ENCODE measurements at places on chromosomes 2 and 18.
A peak's percentile ranks its signal among the peaks of the same experiment; 100 is the strongest.

GRCh38 chr2:85748039-85748734, 5.6 kb upstream of the ATOH8 start:
- DNase-seq = no peak

GRCh38 chr2:240935103-240935876, 29.2 kb downstream of the CROCC2 start:
- DNase-seq = no peak

GRCh38 chr2:83827618-83828017, 631.5 kb downstream of the SUCLG1 start:
- peak; percentile 25 for DNase-seq

DNA sequence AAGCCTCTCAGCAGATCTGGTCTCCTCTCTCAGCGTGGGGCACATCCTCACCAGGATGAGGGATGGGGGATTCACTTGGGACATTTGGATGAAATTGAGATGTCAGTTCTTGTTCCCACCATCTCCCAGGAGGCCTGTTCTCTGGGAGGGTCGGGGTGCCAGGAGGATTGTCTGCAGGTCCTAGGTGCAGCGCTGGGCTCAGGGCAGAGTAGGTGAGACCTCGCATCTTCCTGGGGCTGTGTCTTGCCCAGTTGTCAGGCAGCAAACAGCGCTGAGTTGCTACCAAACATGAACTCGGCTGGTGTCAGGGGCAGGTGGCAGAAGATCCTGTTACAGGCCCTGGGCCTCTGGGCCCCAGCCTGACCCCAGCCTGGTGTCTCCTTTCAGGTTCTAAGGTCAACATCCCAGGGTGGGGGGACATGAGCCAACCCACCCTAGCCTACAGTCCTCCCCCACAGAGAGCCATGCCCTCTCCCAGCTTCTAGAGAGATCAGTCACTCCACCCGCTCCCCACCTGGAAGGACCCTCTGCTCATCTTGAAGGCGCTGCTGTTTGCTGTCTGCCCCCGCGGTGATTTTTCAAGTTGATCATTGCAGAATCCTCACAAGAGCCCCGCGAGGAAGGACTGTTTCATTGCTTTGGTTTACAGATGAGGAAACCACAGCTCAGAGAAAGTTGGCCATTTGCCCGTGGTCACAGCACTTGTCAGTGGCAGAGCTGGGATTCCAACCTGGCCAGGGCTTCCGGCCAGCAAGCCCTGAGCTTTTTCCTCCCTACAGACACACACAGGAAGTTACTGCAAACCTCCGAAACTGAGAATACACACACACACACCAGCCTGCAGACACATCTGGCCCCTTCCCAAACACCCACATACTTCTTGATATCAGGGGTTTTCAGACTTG, 83.9 kb downstream of the STPG4 start:
- DNase-seq = peak; percentile 93

DNA sequence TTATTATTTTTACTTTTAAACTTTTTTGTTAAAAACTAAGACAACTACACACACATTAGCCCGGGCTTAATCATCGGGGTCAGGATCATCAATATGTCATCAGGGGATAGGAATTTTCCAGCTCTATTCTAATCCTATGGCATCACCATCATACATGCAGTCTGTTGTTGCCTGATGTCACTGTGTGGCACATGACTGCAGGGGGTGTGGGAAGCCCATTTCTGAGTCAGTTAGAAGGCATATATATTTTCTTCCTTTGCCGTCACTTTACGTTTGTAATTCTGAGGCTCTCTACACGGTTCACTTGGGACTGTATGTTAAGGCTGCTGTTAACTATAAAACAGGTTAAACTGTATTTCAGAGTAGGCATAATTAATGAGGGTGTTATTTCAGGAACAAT, 144.4 kb upstream of the ITGA6 start:
- DNase-seq = peak; percentile 79

DNA sequence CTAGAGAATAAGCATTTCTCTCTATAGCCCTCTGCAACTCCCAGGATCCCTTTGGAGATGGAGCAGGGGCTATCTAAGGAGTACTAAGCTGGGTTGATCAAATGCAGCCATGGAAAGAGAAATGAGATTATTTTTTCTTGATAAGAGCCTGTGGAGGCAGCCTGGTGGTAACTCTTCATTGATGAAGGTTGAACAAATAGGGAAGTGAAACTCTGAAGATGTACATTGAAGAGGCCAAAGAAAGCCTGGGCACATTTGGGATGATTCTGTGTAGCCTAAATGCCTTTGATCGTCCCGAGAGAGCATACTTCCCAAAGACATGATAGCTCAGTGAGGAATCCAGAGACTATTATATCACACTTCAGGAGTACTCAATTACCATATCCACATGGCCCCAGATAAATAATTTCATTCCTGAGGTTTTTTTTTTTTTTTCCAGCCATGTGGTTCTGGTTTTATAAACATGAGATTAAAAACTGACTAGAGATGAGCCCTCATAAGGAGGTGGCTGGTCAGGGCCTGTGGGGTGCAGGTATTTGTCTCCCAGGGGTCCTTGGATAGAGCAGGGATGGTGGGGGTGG, 192.5 kb downstream of the TPGS2 start:
- no peak for DNase-seq

- DNase-seq = no peak
Observed at GRCh38 chr2:241852981-241853631, 5.6 kb downstream of the PDCD1 start.

- DNase-seq = no peak
Observed at GRCh38 chr2:100821255-100821910, 1.4 kb downstream of the NPAS2 start.

- no peak for DNase-seq
Observed at GRCh38 chr18:50331691-50332090, 43.2 kb upstream of the SKA1 start.

GRCh38 chr2:188478724-188479123, 187.1 kb downstream of the GULP1 start:
- DNase-seq = no peak

- no peak for DNase-seq
Observed at GRCh38 chr2:28664120-28664842, 87.3 kb upstream of the PPP1CB start.

DNA sequence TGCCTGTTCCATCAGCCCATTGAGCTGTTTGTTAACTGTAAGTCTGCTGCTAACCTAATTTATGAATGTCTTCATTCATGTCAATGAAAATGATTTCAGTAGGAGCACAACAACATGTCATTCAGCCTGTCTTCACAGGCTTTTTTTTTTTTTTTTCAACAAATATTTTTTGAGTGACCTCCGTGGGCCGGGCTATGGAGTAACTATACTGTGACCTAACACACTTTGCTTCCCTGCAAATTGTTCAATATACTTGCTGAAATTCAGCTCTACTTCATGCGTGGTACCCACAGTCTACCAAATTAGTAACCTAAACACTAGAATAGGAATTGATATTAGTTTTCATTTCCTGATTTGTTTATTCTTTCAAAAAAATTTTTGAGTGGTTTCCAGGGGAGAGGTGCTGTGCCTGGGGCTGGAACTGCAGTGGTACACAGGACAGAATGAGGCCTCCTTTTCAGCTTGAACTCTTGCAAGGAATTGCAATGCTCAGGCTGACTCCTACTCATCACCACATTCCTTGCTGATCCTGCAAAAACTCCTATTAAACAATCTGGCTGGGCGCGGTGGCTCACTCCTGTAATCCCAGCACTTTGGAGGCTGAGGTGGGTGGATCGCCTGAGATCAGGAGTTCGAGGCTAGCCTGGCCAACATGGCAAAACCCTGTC, 87.1 kb downstream of the CDH20 start:
- no peak for DNase-seq

GRCh38 chr2:149926149-149926548, 338.6 kb upstream of the MMADHC start:
- no peak for DNase-seq

GRCh38 chr18:48927286-48928080, 23.3 kb downstream of the SMAD7 start:
- DNase-seq = no peak

DNA sequence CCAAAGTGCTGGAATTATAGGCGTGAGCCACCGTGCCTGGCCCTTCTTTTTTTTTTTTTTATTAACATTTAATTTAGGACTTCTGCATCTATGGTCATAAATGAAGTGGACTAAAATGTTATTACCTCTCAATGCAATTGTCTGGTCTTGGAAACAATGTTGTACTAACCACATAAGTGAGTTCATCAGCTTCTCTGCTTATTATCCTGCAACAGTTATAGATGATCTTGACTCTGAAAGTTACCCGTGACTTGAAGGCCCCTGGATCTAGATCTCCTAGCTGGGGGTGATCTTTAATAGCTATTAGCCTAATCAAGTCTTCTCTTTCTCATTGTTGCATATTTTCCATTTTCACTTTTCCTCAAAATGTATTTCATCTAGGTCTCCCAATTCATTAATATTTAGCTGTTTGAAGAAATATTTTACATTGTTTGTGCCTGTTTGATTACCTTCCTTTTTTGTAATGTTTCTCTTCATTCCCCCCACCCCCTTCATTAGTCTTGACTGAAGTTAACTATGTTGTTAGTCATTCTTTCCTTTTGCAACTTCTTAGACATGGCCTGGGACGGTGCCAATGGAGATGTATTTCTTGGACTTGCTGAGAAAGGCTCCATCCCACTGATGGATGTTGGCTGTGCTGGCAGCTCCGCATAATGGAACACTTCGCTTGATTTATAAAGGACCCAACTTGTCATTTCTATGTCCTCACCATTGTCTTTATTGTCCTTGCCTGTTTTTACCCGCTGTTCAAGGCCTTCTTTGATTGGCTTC, 141.6 kb upstream of the RIOK3 start:
- no peak for DNase-seq

DNA sequence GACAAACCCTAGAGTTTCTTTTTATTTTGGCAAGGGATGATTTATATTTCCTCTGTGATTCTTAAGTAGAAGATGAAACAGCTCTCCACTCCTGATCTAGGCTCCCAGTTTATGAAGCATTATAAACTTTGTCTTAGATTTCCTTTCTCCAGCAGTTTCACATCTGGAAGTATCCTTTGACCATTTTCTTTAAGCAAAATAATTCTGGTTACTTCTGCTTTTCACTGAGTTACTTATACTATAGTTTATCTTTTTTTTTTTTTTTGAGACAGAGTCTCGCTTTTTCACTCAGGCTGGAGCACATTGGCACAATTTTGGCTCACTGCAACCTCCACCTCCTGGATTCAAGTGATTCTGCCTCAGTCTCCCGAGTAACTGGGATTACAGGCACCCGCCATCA, 45.5 kb downstream of the KCMF1 start:
- no peak for DNase-seq

DNA sequence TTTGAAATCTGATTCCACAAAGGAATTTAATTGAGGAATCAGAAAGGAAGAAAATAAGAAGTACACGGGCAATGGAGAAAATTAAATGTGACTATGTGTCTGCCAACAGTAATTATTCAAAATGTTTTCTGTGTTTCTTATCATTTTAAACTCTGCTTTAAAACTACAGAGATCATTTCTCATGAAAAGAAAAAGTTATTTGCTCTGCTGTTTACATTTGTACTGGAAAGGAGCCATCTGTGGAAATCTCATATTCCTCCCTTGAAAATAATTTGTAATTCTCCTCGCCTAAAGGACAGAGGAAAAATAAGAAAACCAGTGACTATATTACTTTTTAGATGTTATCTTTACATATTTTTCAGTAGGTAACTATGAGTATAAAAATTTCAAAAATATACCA, 181.9 kb upstream of the MEIS1 start:
- no peak for DNase-seq

- DNase-seq = no peak
Observed at GRCh38 chr2:142944264-142944663, 66.8 kb downstream of the KYNU start.

DNA sequence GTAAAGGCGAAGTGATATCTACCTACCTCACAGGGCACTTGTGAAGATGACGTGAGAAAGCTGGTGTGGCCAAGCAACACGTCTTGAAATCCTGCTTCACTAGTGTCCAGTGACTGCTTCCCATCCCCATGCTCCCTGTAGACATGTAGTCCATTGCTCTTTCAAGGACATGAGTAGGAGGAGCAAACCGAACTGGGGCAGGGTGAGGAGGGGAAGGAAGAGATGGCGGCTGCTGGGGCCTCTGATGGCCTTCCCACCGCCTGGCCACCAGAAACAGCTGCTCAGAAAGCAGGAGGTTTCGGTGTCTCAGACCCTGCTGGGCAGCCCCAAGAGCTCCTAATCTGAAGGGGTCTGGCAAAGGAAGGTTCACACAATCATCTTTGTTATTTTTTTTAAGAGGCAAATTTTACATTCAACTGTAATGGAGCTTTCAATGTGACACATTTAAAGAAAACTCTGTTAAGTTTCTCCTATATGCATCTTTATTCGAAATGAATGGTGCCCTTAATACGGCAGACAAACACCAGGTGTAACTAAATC, 14.7 kb downstream of the CPLX4 start:
- no peak for DNase-seq

DNA sequence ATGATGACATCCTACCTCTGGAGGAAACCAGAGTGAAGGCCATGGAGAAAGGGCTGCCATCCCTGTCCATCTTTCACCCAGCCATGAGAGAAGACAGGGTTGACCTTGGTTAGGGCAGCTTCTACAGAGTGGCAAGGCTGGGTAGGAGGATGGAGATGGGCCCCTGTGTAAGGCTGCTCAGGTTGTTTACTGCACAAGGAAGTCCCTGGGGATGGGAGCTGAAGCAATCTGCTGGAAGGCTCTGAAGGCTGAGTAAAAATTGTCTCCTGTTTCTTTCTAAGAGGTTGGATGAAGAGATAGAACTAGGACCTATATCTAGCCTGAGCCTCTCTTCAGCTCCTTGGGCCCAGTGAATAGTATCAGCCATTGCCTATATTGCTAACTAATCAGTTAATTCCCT, 14.4 kb downstream of the ELMOD3 start:
- no peak for DNase-seq

- DNase-seq = no peak
Observed at GRCh38 chr2:3462493-3463104, 56.7 kb downstream of the ADI1 start.

DNA sequence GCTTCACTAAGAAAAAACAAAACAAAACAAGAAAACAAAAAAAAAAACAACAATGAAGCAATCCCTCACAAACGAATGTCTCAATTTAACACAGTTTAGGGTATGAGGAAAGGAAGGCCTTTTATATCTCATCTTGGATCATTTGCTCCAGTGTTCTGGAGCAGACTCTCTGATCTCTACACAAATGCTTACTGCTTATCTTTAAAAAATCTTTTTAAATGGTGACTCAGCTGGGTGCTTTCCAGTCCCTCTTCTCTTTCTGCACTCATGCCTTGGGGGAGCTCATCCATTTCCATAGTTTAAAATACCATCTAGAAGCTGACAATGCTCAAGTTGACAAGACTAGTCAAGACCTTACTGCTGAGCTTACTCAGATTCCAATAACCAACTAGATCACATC, 56.2 kb downstream of the ETAA1 start:
- DNase-seq = no peak

DNA sequence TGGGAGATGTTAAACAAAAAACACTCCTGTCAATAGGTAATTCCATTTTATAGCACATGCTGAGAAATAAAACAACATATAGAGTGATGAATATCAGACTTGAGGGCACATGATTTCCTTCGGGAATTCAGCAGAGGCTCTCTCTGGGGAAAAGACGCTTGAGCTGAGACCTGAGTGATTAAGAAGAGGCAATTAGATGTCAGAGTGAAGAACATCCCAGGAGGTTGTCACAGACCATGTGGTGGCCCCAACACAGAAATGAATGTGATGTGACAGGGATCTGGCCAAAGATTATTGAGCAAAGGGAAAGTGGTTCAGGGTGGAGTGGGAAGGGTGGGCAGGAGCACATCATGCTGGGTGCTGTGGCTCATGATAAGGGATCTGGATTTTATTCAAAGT, 254.7 kb downstream of the RAD51AP2 start:
- DNase-seq = no peak

GRCh38 chr2:105470979-105471378, 72.1 kb upstream of the FHL2 start:
- DNase-seq = peak; percentile 59
